Left ventricle myocardium superior (tissue), 1 donor: ENCODE measurements at places on chromosomes 7 and 10.

GRCh38 chr10:86545101-86545500 is 23.5 kb upstream of the WAPL start:
- no peak for DNase-seq

DNA sequence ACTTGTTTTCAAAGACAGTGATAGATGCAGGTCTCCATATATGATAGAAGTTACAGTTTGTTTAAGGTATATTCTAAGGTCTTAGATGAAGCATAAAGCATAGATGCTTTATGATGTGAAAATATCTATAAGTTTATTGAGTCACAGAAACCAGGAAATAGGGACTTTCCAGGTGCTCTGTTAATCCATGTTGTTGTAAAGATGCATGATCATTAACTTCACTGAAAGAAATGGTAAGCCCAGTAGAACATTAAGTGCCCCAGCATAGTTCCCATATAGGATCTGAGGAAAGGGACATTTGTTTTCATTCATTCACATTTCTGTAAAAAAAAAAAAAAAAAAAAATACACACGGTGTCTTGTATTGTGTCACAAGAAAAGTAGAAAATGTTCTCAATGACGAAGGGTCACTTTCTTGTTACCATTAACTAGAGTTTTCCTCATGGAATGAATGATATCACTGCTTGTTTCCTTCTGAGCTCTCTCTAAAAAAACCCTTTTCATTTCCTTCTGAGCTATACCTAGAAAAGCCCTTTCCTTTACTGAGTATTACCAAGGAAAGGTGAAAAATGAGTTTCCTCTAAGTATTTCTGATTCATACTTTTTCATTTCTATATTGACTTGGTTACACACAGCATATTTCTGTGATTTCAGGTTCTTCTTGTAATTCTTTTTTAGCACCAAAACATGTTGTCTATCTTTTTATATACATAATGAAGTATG is 105.2 kb downstream of the MACC1 start:
- no peak for DNase-seq

DNA sequence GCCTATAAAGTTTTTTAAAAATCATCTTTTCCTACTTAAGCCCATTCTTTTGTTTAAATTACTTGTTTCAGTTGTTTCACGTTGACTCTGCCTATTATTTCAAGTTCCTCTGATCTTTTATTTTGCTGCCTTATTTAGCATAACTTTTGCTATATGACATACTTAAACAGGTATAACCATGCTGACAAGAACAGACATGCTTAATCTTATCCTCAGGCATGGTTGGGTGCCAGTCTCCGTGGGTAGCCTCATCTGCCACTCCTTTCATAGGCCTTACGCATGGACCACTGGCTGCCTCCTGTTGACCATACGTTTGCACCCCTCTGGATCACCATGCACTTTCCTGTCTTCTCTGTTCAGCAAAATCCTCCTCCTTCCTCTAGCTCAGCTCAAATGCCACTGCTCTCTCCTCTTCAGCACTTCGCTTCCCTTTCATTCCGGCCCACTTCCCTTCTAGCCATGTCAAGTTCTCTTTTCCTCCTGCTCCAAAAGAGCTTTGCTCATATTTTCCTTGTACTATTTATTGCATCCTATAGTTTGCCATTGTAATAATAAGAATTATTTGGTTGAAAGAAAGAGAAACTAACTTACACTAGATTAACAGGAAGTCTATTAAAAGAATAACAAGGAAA is 10.0 kb upstream of the TSPAN33 start:
- DNase-seq: no peak

GRCh38 chr10:114033566-114033965 is 10.1 kb upstream of the ADRB1 start:
- DNase-seq: no peak

GRCh38 chr7:3956949-3957348 is 655.9 kb downstream of the SDK1 start:
- no peak for DNase-seq

GRCh38 chr7:47253650-47254080 is 328.2 kb downstream of the TNS3 start:
- peak; percentile 64 for DNase-seq

GRCh38 chr7:27784399-27785053 is 44.6 kb downstream of the TAX1BP1 start:
- DNase-seq: no peak

DNA sequence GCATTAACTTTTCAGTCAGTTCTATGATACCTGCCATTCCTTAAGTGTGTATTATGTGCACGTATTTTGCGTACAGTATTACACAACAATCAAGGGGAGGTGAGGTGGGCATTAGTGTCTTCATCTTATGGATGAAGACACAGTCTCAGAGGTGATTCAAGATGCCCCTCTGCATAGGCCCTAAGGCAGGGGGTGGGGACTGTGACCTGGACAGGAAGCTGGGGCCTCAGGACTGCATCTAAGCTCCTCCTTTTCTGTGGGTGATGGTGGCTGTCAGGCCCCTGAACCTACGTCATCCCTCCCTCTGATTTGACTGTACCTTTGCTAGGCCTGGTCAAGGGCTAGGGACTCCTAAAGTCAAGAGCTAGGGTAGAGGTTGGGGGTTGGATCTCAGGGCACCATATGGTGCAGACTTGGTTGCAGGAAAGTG is 38.9 kb downstream of the HK1 start:
- no peak for DNase-seq

- no peak for DNase-seq
Observed at GRCh38 chr7:141220263-141220880, 146.5 kb downstream of the TMEM178B start.

- DNase-seq: no peak
Observed at GRCh38 chr10:126849646-126850045, 55.6 kb upstream of the DOCK1 start.

DNA sequence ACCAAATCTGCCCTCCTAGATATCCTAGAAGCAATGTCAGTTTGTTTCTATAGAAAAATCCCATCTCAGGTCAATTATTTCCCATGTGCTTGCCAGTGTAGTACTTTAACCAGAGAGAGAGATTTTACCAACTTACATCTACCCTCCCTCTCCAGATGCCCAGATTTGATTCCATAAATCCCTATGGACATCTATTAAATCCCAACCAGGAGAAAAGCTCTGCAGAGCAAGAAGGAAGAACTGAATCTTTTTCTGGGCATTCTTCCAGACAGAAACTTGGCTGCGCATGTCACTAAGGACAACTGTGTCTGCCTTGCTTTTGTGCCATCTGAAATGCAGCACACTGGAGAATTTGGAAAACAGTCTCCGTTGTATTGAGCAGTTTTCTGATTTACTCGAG is 597.6 kb downstream of the SORCS1 start:
- DNase-seq: no peak

- no peak for DNase-seq
Observed at GRCh38 chr10:74072503-74072902, 74.6 kb downstream of the VCL start.

DNA sequence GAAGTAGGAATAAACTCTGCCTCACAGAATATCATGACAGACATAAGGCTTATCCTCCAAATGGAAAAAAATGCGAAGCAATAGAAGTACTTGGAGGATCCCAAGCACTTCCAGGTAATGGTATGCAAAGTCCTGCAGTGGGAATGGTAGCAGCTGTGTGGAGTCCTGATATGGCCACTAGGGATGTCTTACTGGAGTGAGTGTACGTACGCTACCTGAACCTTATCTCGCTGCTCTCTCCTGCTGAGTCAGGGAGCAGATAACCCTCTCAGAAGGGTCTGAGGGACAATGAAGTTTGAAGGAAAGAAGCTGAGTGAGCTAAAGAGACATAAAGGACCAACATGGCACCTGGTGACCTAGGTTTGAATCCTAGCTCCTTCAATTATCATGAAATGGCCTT is 42.2 kb downstream of the CH25H start:
- no peak for DNase-seq

DNA sequence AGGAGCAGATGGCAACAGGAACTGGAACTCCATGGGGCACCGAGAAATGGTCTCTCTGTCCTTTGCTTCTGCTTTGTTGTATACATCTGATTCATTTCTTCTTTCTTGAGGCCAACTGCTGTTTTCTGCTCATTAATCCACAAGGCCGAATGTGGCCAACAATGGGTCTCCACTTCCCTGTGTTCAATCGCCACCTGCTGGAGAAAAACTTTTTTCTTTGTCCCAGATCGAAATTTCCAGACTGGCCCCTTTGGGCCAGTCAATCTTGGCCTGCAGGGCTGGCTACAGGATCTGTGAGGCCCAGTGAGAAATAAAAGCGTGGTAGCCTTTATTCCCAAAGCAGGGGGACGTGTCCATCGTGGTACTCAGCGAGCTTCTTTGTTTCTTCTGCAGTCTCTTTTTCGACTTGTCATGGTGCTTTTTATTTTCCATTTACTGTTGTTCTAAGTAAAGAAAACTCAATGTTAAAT is 58.8 kb downstream of the PARP12 start:
- DNase-seq: no peak

DNA sequence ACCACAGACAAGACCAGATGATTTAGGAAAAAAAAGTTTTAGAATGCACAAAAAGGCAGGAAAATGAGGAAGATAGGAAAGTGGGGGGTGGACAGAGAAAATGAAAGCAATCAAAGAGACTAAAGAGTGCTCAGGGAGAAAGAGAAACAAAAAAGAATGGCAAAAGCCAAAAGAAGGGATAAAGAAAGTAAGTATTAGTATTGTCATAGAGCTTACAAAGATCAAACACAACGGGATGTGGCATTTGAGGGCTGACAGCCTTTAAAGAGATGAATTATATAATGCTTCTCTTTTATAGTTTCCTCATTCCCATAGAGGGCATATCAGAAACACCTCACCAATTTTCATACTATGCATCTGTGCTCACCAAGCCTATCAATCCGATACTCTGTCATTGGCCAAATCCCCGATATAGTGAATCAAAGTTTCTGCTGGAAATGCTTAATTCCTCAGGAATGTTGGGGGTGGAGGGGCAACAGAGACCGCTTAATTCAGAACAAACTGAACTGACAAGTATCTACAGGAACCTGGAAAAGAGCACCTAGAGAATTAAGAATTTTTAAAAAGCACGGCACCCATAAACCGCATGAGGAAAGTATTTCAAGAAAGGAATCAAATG is 2.7 kb downstream of the COG5 start:
- DNase-seq: no peak

DNA sequence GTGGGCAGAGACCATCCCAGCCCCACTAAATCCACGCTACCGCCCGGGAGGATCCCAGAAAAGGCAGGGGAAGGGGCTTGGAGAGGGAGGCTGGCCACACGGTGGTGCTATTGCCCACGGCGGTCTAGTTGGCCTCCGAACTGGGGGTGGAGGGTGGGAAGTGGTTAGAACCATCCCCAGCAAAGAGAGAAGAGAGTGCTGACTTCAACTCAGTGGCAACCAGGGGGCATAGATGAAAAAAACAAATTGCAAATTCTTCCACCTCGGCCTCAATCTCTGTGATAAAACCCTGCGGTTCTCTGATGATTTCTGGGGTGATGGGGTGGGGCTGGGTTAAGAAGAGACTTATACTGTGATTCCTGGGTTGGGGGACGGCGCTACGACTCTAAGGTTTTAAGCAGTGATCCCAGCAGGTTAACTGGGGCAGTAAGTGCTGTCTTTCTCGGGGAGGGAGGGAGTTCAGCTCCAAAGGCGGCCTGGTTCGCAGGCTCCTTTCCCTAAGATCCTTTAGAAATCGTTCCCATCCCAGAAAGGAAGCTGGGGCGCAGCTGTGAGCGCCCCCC is 154.5 kb upstream of the LYZL2 start:
- peak; percentile 91 for DNase-seq

DNA sequence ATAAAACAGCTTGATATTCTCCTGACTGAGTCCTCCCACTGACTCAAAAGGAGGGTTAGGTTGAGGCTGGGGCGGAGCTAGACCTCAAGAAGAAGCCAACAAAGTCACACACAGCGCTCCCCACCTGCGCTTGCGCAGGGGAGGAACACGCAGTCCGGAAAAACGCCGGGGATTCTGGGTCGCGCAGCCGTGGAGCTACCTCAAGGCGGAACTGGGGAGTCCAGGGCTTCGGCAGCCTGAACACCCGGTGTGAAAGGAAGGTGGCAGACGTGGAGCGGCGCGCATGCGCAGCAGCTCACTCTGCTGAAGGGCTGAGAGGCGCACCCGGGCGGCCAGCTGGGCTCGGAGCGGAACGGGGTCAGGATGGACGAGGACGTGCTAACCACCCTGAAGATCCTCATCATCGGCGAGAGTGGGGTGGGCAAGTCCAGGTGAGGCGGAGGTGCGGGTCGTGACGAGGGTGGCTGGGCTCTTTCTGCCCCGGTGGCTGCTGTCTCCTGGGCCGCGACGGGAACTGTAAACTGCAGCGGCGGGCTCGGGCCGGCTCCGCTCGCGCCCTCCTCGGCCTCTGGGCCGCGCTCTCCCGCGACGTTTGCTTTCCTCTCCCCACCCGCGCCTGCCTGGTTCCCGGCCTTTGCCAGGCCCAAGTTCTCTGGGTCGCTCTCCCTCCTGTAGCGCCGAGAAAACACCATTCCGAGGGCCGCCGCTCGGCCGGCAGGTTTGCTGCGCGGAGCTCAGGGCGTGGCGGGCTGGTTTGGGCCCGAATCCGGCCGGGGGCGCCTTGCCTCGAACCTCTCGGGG is at the start of gene RAB18:
RAB18 (plus strand) TSS at position 298 of the 801 bp plus-strand sequence; CDS start at position 364, 66 bp downstream.
- peak; percentile 99 for DNase-seq

GRCh38 chr10:112374724-112375541 is 1.0 kb downstream of the ACSL5 start:
- DNase-seq: no peak

- no peak for DNase-seq
Observed at GRCh38 chr10:83678850-83679249, 460.5 kb upstream of the GHITM start.

GRCh38 chr7:7817748-7818147 is 99.3 kb upstream of the RPA3 start:
- DNase-seq: no peak

- no peak for DNase-seq
Observed at GRCh38 chr10:21195252-21195651, 298.1 kb upstream of the NEBL start.

GRCh38 chr7:157401567-157402387 is 65.0 kb downstream of the DNAJB6 start:
- no peak for DNase-seq

- no peak for DNase-seq
Observed at GRCh38 chr7:140013676-140014075, 49.1 kb downstream of the PARP12 start.

DNA sequence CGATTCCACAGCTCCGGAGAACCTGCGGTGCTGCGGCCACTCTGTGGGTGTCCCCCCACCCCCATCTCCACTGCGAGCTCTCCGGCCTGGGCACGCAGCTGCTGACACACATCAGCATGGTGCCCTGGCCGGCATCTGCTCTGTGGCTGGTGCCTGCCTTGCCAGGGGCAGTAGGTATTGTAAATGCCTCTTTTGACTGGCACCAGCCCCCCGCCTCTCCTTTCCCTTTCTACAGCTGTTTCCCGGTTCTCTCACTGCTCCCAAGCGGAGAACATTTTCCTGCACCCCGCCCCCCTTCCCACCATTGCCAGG is 357.1 kb upstream of the ZNF32 start:
- no peak for DNase-seq
